ENCODE measurements at places on chromosomes 1 and 21.

DNA sequence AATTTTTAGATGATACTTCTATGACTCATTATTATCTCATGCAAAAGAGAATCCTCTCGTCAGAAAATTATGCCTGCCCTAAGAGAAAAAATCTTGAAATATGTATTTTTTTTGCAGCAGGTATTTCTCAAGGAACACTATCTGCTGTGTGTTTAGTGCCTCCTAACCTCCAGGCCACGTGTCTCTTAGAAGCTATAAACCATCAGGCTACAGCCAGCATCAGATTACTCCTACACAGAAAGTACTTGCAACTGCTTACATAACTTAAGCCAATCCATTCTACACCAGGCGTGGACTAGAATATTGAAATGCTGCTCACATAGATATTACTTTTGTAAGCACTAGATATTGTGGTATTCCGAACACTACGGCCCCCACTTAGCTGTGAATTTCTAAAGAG is 933.4 kb downstream of the PLA2G4A start:
- DNase-seq: no peak

- DNase-seq: no peak
Measured at GRCh38 chr21:43916691-43917514, 51.9 kb downstream of the AGPAT3 start.

GRCh38 chr1:43841321-43842174 is 92.1 kb upstream of the ARTN start:
- DNase-seq: no peak

DNA sequence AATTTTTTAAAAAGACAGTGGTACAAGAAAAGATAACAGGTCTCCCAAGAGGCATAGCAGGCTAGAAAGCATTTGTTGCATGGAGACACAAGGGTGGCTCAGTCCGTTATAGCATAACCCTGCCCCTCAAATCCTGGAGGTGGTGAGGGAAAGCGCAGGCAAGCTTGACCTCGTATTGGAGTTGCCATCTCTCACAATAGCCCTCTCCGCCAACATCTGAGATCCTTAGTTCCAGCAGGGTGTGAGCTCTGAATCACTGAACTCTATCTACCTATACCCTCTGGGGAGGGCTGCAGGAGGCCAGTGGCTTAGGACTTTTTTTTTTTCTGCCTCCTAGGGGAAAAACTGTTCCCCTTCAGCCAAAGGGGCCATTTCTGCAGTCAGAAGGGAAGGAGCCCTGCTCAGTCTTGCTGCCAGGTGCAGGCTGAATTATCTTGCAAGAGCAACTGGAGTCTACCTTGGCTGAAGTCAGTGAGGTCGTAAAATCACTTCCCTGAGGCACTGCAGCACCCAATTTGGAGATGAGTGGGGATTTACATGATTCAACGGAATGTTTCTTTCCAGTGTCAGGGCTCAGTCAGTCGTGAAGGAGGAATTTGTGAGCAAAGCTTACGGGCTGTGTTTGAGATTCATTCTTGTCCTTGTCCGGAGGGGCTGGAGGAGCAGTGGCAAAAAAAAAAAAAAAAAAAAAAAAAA is 17.2 kb upstream of the C8A start:
- DNase-seq: no peak

DNA sequence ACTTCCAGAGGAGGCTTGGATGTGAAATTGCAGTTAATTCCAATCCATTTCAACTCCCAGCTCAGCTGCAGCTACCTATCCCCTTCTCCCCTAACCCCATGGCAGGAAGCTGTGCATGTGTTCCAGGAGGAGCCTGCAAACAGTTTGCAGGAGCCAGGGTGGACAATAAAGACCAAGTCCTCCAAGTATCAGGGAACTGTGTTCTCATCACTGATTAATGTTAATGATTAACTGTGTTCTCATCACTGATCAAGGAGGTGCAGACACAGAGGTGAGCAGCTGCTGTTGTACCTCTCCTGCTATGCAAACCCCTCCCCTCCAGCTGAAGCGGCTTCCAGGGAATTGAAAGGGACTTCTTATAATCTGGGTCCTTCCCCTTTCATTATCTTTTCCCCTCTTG is 19.2 kb downstream of the CLDN19 start:
- no peak for DNase-seq
